ENCODE measurements at places on chromosomes 16 and 17.

DNA sequence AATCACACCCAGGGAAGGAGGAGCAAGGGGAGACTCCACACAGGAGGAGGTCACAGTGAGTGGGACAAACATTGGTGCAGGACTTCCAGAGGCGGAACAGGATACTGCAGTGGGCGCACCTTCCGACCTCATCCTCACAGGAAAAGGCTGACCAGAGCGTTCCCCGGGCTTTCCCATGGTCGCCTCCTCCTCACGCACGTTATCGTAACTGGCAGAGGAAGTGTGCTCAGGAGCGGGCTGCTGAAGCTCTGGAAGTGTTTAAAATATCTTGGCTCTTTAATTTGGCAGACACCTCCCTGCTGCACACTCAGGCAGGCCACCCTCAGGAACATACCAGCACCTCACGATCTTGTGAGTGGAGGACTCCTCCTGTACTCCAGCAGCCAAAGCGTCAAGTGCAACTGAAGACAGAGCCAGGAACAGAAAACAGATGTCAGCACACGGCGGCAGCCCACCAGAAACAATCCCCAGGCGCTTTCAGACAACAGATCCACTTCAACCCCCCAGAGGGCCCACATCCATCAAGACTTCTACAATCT lies 17.5 kb downstream of the FANCA start:
- no peak for DNase-seq

GRCh38 chr16:49858200-49859124 lies 2.5 kb upstream of the ZNF423 start:
- no peak for DNase-seq

GRCh38 chr17:1100382-1100781 lies 79.4 kb downstream of the ABR start:
- DNase-seq, result no peak

- no peak for DNase-seq
These were observed 21.2 kb upstream of the MON1B start for GRCh38 chr16:77169650-77170236.

- no peak for DNase-seq
These were observed 30.8 kb downstream of the USP43 start for GRCh38 chr17:9676084-9676483.

DNA sequence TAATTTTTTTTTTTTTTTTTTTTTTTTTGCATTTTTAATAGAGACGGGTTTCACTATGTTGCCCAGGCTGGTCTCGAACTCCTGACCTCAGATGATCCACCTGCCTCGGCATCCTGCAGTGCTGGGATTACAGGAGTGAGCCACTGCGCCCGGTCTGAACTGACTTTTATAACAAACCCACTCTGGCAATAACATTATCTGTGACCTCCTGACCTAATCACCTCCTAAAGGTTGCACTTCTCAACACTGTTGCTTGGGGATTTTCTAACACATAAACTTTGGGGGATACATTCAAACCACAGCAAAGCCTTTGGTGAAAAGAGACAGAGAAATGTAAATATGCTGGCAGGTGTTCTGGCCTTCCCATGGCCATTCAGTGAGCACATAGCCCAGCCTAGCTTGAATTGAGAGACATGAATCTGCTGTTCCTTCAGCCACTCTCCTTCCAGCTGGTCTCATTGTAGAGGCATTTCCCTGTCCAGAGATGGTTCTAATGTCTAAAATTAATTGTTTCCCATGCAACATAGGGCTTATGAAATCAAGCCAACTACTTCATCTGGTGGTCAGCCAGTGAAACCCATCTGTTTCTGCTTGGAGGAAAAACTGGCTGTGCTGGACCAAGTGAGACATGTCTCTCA lies 28.3 kb downstream of the LYRM1 start:
- DNase-seq, result no peak

DNA sequence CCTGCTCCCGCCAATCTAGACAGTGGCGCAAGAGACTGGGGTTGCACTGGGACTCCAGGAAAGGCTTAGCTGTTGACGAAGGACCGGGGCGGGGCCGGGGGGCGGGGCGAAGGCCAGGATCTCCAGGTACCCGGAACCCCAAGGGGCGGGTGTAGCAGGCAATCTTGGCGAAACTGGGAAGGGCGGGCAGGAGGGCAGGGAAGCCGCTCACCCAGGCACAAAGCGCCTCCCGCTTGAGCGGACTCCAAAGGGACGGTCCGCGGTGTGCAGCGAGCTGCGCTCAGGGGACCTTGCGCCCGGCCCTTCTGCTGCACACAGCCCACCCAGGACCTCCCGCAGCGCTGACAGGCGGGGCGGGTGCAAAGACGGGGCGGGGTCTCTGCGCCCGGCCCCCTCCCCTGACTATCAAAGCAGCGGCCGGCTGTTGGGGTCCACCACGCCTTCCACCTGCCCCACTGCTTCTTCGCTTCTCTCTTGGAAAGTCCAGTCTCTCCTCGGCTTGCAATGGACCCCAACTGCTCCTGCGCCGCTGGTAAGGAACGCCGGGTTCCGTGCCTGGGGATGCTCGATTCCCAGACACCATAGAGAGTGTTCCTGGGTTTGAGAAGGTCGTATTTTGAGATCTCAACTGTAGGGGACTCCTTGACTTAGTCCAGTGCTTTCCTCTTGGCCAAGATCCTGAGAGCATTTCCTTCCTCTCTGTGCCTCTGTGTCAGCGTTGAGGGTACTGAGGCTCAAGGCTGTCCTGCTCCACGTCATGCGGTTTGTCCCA lies at the start of gene MT1F:
MT1F (plus strand) TSS at position 405 of the 772 bp plus-strand sequence; CDS start at position 505, 100 bp downstream.
- peak; percentile 57 for DNase-seq

- no peak for DNase-seq
These were observed 8.0 kb upstream of the KRT23 start for GRCh38 chr17:40945414-40945813.

DNA sequence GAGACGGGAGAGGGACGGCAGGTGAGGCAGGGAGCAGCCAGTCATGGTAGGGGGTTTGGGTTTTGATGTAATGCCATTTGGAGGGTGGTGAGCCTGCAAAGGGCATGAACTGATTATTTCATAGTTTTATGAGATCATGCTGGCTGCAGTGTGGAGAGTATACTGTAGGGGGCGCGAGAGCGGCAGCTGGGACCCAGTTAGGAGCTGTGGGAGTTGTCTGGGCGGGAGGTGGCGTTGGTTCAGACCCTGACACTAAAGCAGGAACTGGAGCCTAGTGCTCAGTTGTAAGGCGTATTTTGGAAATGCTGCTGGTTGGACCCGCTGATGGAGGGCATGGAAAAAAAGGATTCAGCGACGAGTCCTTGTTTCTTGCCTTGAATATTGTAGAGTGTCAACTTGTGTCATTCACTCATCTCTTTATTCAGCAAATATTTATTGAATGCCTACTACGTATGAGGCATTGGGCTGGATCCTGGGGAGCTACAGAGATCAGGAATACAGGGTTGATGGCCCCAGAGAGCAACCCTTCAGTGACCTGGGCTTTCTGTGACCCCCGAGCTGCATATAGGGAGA lies 23.7 kb upstream of the KDM8 start:
- peak; percentile 72 for DNase-seq

DNA sequence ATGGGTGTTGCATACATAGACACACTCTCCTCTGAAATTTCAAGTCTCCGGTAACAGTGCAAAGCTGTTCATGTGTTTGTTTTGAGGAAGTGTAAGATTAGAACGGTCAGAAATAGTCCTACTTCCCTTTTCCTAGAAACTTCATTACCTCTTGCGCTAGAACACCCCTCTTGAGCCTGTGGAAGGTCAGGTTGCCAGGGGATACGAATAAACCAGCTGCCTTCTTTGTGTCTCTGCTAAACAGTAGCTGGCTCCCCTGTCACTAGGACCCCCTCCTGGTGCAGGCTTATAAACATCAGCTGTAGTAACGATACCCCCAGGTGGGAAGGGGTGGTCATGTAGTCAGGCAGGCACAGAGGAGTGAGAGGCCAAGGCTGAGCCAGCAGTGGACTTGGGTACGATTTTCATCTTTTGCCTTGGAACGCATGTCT lies 113.4 kb upstream of the RCVRN start:
- DNase-seq, result no peak

DNA sequence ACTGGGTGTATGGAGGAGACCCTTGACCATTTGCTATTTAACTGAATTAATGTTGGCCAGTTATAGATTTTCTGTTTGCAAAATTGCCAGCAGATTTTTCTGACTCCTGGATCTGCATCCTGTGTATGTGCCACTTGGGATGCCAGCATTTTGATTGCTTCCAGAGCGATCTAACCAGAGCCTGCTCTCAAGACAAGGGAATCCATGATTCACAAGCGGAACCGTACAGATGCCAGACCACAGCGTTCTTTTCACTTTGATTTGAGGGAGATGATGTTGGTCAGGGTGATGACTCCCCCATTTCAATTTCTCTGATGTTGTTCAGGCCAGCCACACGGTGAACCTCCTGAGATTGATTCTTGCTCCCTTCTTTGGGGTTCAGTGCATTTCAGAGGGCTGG lies 228.7 kb downstream of the CDH13 start:
- no peak for DNase-seq

DNA sequence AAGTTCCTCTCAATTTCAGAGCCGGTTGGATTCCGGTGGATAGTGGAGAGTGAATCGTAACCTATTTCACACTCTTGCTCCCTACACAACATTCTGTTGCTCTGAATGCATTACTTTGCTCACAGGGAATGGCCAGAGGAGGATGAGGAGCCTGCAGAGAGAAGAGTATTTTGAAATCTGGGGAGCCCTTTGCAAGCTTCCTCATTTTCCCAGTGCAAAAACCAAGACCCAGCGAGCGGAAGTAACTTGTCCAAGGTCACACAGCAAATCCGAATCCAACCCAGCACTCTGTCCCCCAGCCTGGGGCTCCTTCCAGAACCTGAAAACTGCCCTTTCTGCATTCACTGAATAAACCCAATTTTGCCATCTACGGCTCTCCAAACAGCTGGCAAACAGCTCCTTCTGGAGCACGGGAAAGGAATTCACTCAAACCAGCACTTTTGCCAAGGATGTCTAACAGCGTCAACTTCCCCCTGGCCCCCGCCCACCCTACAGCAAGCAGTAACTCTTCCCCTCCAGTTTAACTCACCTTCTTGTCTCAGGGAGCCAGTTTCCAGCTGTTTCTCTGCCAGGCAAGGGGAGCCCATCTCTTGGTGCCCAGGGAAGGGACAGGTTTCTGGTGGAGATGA lies 557 bp downstream of the KCNG4 start:
- no peak for DNase-seq

DNA sequence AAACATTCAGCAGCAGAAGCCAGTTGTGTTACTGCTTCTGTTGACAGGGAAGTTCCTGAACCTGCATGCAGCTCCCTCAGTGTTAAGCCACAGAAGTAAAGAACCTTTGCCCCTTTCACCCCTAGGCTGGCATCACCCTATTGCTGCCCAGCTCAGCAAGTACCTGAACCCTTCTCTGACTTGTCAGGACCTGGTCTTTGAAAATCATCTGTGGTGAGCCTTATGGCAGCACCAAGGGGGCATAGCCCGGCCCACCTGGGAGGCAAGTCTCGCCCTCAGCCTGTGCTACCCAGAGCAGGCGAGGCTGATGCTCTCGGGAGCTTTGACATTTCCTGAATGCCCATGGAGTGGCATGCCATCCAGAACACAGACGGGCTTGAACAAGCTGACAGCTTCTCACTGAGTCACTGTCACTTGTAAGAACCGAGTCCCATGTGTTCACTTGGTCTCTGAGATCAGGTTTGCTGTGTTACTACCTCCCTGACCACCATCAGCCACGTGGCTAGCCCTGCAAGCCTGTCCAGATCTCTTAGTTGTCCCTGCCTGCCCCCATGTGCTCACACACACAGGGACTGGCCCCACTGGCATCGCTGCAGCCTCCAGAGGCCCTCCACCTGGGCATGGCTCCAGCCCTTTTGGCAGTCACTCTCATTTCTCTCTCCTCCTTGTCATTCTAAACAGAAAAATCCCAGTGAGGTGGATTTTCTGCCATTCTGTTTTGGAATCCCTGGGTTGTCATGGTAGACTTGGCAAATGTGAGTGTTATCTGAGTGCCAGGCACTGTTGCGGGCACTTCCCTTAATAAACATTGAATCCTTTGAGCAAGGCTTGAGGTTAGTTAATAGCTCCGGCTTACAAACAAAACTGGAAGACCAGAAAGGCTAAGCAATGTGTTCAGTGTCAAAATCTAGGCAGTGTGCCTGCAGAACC lies 2.9 kb upstream of the CARMIL2 start:
- DNase-seq, result no peak

DNA sequence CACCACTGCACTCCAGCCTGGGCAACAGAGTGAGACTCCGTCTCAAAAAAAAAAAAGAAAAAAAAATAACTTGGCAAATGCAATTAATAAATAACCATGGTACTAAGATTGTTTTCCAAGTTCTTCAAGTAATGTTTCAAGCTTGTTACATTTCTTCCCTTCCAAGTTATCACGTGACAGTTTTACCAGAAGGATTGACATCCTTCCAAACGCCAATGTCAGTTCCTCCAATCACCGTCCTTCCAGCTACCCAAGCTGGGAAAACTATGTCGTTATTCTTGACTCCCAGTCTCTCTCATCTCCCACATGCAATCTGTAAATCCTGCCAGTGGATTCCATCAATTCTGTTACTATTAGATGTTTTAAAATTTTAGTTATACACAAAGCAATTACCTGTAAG lies 3.9 kb upstream of the PHAF1 start:
- DNase-seq, result no peak

- no peak for DNase-seq
These were observed 340.7 kb downstream of the FOXL1 start for GRCh38 chr16:86919078-86919477.

- no peak for DNase-seq
These were observed 17.0 kb downstream of the VAT1L start for GRCh38 chr16:77805398-77805797.

- no peak for DNase-seq
These were observed 4.1 kb downstream of the UBALD2 start for GRCh38 chr17:76268991-76269981.
